ENCODE measurements at places on chromosomes 13 and 19.

DNA sequence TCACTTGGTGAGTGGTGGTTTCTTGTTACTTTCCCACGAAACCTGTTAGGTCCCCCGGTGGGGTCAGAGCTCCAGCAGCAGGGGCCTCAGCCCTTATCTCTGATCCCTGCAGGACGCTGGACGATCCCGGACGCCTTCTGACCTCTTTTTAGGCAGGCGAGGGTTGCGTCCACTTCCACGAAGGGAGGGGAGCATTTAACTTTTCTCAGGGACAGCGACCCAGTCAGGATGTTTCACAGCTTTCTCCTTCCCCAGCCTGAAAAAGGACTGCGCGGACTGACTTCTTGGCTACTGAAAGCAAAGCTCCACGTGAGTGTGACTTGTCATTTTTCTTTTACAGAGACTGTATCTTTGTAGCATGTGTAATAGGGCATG, 692 bp downstream of the ZNF234 start:
- no peak for DNase-seq

DNA sequence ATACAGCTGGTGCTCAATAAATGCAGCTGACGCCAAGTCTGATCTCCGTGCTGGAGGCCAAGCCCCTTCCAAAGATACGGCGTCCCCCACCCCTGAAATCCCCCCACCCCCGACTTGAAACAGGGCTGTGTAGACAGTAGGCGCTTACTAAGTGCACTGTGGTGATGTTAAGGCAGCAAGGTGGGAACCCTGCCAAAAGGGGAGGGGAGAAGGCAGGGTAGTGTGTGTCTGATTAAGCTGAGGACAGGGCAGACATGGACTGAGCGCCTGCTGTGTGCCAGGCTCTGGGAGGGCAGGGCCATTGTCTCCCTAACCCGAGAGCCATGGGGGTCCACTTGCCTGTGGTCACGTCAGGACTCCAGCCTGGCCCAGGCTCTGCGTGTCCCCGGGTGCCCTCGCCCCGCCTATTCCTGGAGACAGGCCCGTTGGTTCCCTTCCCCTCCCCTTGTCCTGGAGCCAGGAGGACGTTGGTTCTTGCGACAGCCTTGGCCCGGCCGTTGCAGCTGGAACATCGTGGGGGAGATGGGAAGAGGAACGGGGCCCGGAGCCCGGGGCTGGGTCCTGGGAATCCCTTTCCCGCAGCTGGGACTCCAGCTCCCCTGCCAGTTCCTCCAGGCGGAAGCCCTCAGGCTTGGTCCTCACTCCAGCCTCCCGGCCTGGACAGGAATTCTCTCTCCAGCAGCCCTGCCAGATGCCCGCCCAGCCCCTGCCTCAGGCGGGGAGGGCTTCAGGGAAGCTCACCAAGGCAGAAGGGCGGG, 1.7 kb upstream of the ELANE start:
- peak; percentile 69 for DNase-seq

DNA sequence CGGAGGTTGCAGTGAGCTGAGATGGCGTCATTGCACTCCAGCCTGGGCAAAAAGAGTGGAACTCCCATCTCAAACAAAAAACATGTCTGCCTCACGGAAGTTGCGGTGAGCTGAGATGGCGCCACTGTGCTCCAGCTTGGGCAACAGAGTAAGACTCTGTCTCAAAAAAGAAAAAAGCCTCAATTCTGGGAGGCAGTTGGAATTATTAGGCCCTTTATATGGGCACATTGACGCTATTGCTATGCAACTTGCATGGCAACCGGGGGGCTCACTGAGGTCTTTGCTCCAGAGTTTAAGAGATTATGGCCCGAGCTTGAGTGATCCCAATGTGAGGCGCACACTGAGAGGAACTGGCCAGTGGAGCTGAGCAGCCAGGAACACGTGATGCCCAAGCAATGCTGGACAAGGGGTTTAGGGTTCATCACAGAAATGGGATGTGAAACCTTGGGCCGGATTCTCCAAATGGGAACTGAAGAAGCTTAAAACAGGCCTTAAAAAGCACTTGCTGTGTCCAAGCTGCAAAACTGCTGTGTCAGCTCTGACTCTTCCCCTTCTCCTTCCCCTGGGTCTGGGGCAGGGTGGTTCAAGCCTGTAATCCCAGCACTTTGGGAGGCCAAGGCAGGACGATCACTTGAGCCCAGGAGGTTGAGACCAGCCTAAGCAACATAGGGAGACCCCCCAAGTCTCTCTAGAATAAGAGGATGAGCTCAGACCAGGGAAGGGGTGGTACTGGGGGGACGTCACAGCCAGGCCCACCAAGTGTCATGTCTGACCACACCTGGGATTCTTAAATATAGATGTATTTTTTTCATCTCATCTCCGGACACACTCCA, 2.5 kb downstream of the FTL start:
- DNase-seq = no peak

- DNase-seq = no peak
Observed at GRCh38 chr19:4386041-4386782, 14.1 kb downstream of the SH3GL1 start.

GRCh38 chr19:52343548-52343947, 7.5 kb downstream of the ZNF610 start:
- DNase-seq = no peak

DNA sequence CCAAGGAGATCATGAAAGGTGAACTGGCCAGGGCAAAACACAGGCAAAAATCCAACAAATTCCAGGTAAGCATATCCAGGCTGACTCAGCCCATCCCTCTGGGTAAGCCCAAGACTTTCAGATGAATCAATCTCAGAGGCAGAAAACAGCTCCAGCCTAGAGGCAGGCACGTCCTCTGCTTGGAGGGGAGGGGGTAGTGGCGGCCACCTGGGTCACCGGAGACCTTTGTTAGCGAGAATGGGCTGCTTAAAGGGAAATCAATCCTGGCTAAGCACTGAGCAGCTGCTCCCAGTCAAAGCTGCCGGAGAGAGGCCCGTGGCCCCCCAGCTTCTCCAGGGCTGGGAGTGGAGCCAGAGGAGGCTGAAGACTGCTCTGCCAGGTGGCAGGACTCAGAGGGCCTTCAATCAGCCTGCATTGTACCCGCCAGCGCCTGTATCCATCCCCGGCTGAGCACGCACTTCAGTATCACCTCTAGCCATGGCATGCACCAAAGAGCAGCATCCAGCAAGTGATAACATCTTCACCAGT, 48.2 kb downstream of the PIN1 start:
- DNase-seq = no peak

DNA sequence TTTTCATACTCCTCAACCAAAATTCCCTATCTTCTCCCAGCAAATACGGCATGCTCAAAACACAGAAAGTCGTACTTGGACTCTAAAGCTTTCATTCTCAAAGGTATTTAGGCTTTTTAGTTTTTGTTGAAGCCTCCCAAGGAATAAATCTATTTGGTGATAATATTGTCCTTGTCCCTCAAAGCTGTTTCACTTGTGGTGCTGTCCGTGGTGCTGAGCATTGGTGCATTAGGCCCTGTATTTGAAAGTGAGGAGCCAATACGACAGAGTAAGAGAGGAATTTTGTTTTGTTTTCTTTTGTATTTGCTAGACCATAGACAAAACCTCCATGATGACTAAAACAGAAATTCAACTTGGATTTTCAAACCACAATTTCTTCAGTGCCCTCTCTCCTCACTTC, 3.2 kb upstream of the LGALS13 start:
- no peak for DNase-seq

- DNase-seq = no peak
Observed at GRCh38 chr13:113917594-113918371, 53.9 kb upstream of the GAS6 start.

- DNase-seq = no peak
Observed at GRCh38 chr19:1250437-1251260, 2.3 kb downstream of the MIDN start.

GRCh38 chr13:74883834-74884233, 598.1 kb downstream of the TBC1D4 start:
- DNase-seq = no peak

GRCh38 chr13:45630791-45631190, 15.3 kb upstream of the ERICH6B start:
- DNase-seq = no peak

DNA sequence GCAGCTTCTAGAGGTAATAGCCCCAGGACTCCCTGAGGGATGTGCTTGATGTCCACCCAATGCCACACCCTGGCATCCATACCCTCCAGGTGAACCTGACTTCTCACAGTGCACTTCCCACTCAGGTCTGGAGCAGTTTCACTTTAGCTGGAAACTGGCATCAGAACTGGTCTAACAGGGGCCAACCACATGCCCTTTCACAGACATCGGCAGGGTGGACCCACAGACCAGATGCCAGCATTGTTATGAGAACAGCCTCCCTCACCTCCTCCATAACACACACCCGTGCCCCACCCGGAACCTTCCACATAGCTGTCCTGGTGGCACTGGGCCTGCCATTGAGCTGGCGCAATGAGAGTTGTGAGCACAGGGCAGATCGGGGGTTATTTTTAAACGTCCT, 77.4 kb upstream of the GPR12 start:
- no peak for DNase-seq

GRCh38 chr19:54432144-54432738, 16.8 kb upstream of the LENG8 start:
- no peak for DNase-seq

DNA sequence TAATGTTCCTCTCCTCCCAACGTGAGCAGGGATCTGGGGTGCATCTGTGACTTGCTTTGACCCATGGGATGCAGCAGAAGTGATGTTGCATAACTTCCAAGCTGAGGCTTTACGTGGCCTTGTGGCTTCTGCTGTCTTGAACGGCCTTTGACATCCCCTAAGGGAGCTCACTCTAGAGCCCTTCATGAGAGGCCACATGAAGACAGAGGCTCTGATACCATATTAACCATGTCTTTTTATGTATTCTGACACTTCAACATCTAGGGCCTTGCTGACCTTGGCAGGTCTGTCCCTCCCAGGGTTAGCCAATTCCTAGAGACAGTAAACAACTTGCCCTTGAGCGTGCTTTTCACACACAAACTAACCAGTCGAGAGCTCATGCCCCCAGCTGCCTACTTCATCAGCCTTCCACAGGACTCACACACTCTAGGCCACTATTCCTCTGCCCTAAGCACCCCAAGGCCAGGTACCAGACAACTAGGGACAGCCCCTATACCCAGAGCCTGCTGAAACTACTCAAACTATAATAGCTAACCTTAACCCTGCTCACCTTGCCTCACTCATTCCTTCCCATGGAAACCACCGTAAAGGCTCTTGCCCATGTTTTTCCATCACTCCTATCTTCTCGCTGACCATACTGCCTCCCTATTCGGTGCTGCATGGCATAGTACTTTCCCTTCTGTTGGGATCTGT, 45.4 kb downstream of the CCDC70 start:
- no peak for DNase-seq

GRCh38 chr13:36875431-36875830, 44.6 kb downstream of the SMAD9 start:
- DNase-seq = no peak

GRCh38 chr13:79491715-79492114, 10.8 kb downstream of the NDFIP2 start:
- peak; percentile 79 for DNase-seq

DNA sequence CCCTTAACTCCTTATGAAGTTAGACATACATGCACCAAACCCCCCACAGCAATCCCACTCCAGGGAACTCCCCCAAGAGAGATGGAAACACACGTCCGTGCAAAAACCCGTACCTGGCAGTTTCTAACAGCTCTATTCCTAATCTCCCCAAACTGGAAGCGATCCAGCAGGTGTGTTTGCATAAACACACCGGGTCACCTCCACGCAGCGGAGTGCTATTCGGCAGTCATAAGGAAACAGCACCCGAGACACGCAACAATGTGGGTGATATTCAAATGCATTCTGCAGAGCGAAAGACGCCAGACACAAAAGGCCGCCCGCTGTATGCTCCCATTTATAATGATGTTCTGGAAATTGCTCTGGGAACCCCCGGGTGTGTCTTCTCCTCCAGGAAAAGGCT, 6.8 kb upstream of the ZNRF4 start:
- DNase-seq = no peak

GRCh38 chr19:49249933-49250332, 75.1 kb downstream of the SLC6A16 start:
- DNase-seq = no peak

DNA sequence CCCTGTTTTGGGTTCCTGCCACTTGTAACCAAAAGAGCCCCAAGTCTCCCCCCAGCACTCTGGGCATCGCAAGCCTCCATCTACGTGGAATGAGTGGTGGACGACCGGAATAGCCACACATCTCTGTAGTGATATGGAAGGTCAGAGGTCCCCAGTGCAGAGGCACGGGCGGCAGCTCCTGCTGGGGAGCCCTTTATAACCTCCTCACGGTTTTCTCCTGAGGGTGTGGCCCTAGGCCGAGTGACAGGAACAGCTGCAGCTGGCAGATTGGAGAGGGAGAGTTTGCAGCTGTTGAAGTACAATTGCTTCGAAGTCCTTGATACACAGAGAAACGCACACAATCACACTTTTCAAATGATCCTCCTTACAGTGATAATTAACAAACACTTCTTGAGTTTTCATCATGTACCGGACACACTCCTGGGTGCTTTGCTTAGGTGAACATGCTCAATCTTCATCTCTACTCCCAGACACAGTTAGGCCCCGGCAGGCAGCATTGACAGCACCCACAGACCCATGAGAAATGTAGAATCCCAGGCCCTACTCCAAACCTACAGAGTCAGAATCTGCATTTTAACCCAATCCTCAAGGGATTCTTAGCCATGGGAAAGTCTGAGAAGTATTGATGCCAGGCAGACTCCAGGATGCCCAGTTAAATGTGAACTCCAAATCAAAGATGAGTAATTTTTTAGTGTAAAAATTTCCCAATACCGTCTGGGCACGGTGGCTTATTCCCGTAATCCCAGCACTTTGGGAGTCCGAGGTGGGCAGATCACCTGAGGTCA, 4.9 kb upstream of the ZNF787 start:
- DNase-seq = no peak
